ENCODE measurements at places on chromosomes 6 and 20.
A peak's percentile ranks its signal among the peaks of the same experiment; 100 is the strongest.

- DNase-seq = peak; percentile 6
These were observed 21.5 kb downstream of the ASIP start for GRCh38 chr20:34262488-34263288.

GRCh38 chr20:36310215-36310981 lies 4.3 kb downstream of the DLGAP4 start:
- DNase-seq = no peak

DNA sequence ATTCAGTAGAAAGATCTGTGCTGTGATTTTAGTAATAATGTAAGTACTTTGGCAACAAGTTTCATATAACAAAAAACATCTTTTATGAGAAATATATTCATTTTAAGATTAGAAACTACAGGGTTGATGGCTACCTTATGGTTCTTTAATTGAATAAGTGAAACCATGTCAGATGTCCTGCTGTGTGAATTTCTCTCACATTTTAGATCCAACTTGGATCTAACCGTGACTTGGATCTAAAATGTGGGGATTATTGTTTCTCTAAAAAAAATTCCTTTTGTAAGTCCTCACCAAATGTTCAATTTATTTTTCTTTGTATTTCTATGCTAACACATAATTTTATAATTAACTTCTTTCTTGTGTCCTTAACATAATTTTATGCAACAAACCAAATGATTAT lies 30.4 kb downstream of the ZC2HC1B start:
- no peak for DNase-seq

DNA sequence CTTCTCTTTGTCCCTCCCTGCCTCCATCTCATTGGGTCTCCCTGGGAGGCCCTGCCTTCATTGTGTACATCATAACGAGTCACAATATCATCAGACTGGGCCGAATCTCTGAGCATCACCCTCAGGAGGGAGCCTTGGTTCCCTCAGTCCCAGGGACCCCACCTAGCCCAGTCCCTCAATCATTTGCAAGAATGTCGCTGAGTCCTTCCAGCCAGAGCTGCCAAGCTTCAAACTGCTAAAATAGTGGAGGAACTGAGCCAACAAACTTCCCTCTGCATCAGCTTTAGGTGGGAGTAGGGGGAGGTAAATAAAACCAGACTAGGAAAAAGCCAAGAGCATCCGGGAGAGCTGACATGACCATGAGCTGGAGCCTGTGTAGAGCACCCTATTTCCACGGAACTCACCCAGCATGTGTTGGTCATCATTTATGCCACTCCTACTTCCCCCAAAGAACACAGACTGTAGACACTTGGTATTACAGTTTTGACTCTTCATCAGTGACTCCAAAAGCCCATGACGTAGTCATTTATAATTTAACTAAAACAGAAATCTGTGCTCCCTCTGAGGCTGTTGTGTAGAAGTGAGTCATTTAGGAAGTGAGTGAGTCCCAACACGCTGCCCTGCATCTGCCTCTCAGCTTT lies 28.8 kb upstream of the IL17A start:
- DNase-seq = no peak

DNA sequence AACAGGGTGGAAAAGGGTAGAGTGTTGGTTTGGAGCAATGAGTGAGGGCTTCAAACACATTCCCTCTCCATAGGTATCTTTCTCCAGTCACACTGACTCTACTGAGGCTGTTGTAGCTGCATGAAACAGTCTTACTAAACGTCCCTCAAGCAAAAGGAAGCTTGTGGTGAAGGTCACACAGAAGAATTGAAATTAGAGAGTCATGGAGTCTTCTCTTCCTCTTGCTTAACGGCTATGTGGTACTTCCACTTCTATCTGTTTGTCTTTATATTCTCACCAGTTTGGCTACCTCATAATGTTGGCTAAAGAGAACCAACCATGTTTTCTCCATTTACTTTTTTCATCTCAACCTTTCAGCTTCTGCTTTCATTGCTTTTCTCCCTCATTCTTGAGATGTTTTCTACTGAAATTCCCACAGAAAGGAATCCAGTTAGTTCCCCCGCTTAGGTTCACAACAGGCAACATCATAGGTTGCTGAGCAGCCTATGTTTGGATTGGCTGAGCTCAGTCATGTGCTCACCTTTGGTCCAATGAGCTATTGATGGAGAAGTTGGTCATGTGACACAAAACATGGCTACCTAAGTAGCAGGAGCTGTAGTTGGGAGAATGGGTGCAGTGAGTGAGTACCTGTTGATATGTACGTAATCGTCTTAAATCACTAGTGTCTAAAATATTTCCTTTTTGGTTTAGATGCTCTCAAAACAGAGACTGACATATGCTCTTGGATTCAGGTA lies 99.8 kb downstream of the SNAP25 start:
- DNase-seq = no peak

- peak; percentile 51 for DNase-seq
These were observed 25.7 kb upstream of the BTBD3 start for GRCh38 chr20:11891776-11892545.

- DNase-seq = no peak
These were observed 491.9 kb upstream of the SOX4 start for GRCh38 chr6:21101694-21102093.

- no peak for DNase-seq
These were observed 683.0 kb upstream of the MANEA start for GRCh38 chr6:94894300-94894699.

DNA sequence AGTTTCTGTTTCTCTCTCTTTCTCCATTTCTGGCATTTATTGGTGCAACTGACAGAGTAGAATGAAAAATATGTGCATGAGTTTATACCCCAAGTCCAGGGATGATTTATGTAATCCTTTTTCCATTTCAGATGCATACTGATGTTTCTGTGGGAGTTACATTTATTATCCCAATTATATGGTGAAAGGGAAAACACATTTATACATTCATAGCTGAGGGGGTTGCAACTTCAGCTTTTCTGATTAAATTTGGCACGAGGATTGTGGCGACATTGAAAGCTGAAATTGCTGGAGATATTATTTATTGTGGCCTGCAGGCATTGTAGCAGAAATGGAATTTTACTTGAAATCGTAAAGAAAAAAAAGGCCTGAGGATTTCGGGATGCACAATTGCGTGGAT lies 31.5 kb upstream of the FNDC1 start:
- no peak for DNase-seq

GRCh38 chr6:164273491-164273890 lies 859.0 kb downstream of the QKI start:
- DNase-seq = no peak

GRCh38 chr20:46222521-46223007 lies 85.7 kb downstream of the CDH22 start:
- no peak for DNase-seq

- no peak for DNase-seq
These were observed 13.6 kb upstream of the RIPOR3 start for GRCh38 chr20:50704971-50705370.

DNA sequence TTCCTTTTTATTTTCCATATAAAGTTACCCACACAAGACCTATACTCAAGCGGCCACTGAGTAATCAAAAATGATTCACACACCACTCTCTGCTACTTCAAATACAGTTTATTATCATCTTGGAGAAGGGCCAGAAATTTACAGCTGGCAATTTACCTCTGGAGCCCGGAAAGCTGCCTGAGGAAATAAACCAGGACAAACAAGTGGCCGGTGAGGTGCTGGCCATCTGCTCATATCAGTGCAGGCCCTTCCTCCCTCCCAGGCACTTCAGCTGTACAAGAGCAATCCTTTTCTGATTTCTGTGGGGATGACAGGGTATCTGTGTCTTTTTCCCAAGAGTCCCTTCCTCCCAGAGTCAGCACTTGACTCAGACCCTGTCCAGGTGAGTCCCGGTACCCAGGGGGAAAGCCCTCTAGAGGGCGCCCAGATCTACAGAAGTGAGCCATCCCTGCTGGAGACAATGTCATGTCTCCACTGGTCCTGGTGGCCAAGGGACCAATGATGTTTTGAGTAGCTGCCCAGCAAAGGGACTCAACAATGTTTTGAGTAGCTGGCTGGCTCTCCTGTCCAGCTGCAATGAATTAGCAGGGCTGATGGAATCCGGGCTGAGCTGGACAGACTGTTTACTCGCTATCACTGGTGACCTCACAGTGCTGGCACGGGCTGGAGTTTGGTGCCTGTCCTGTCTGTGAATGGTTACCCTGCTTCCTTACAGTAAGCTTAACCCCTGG lies 23.6 kb downstream of the LRP11 start:
- no peak for DNase-seq

GRCh38 chr6:32462609-32463008 lies 22.9 kb downstream of the HLA-DRA start:
- DNase-seq = no peak

- DNase-seq = no peak
These were observed 100.3 kb downstream of the TMEM242 start for GRCh38 chr6:157223021-157223430.

DNA sequence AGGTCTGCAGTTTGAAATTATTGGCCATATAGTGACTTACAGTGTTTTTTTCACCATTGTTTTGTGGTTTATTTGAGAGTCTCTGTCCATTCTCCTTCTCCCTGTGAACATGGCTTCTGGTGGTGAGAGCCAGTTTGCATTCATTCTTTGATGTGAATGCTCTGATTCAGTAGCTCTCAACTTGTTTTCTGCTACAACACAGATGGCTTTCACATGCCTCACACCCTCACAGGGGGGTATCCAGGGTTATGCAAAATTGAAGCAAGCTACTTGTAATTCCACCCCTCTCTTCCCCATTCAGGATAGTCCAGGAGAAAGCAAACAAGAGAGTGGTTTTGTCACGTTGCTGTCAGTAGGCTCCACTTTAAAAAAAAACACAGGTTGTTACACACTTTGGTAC lies 55.6 kb downstream of the SLX4IP start:
- DNase-seq = no peak

GRCh38 chr20:32586291-32586690 lies 1.2 kb upstream of the NOL4L start:
- no peak for DNase-seq

GRCh38 chr6:99833034-99833433 lies 161.0 kb downstream of the MCHR2 start:
- DNase-seq = no peak

- no peak for DNase-seq
These were observed 17.8 kb downstream of the TAF8 start for GRCh38 chr6:42068173-42068572.

DNA sequence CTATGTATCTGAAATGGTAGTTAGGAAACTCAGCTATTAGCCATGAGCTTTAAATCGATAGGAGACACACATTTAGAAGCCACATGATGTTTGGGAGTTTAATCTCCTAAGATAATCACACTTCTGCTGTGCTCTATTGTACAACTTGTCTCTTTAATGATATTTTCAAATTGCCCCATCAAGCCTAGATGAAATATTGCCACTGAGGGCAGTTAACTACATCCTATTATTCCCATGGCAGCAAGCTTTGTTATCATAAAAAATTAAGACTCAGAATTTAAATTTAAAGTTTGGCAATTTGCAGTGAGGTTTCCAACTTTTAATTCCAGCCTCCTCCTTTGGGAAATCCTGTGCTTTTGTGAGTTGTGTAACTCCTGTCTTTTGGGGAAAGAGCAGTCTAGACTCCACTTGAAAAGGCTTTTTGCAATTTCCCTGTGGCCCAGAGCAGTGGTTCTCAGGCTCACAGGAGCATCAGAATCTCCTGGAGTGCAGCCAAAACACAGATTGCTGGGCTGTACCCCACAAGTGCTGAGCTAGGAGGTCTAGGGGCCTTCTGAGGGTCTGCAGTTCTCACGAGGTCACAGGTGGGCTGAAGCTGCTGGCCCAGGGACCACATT lies 792.4 kb downstream of the QKI start:
- DNase-seq = no peak

- DNase-seq = no peak
These were observed 314.0 kb upstream of the RSPO3 start for GRCh38 chr6:126804332-126805064.

GRCh38 chr6:35018746-35019145 lies 122.4 kb downstream of the TCP11 start:
- no peak for DNase-seq

GRCh38 chr6:111361648-111362047 lies 121.4 kb downstream of the REV3L start:
- DNase-seq = no peak

DNA sequence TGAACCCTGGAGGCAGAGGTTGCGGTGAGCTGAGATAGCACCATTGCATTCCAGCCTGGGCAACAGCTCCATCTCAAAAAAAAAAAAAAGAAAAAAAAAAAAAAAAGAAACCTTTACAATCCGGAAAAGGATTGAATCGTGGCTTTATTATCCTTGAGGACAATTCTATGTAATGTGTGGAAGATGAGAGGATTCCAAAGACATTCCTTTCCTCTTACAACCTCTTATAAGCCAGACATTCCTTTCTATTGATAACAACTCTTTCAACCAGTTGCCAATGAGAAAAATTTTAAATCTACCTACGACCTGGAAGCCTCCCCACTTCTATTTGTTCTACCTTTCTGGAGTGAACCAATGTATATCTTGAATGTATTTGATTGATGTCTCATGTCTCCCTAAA lies 91.2 kb upstream of the EEF1E1 start:
- no peak for DNase-seq

- DNase-seq = no peak
These were observed 217.9 kb upstream of the SGK1 start for GRCh38 chr6:134535831-134536230.

Data from CD4-positive, alpha-beta T cell treated with Interferon gamma for 1 hour (primary cell).